ENCODE measurements at places on chromosomes 7 and 10. TPM values are rescaled to one million over a fixed set of nuclear protein-coding genes. Genes with fewer than 3 reads are reported as not detected.

Gene FAM25G
- total RNA-seq = not detected

GRCh38 chr7:46908770-46909169, 673.1 kb downstream of the TNS3 start:
- DNase-seq = no peak

- DNase-seq = no peak
Measured at GRCh38 chr7:39240864-39241263, 263.2 kb downstream of the POU6F2 start.

Gene SFRP4
- total RNA-seq = 15.0 TPM

- DNase-seq = no peak
Measured at GRCh38 chr10:102404361-102405107, 9.0 kb downstream of the NFKB2 start.

Gene CYP2E1
- total RNA-seq = 2.2 TPM

GRCh38 chr10:61765176-61766087, 102.7 kb downstream of the CABCOCO1 start:
- DNase-seq = no peak

- DNase-seq = no peak
Measured at GRCh38 chr7:86768394-86768793, 124.7 kb downstream of the GRM3 start.

Gene LSM5
- 31.1 TPM for total RNA-seq

Gene PKD2L1
- not detected for total RNA-seq

DNA sequence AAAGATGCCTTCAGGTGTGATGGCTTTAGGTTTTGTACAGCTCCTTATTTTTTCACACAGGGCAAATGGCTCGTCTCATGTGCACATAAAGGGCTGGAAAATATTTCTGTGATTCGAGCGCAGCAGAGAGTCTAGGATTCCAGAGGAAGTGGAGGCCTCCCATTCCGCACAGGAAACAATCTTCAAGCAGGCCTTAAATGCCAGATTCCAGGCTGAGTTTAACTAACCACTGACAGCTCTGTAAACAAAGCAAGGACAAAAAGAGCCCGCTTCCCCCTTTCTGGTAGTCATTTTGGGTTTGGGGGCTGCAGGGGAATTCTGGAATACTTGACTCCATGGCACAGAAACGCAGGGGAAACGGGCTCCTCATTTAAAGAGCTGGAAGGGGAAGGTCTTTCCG, 87.2 kb downstream of the CALD1 start:
- DNase-seq = no peak

- no peak for DNase-seq
Measured at GRCh38 chr10:35172574-35172973, 45.9 kb downstream of the CREM start.

DNA sequence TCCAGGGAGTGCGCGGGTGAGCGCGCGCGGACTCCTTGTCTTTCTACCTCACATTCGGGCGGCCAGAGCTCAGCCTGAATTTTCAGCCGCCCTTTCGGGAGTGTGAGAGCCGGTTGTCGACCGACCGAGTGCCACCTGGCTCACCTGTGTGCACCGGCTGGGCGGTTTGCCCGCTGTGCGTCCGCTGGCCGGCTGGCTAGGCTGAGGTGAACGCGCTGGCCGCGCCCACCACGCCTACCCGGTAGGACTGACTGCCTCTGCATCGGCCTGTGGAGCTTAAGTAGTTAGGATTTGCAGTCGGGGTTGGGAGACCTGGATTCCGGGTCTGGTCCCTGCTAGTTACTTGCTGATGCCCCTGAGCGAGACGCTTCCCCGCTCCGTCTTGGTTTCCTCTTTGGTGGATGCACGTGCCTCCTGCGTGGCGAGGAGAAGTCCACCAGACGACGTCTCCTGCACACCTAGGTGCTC, 553 bp downstream of the TSPAN15 start:
- DNase-seq = no peak

Gene THSD7A
- total RNA-seq = 3.4 TPM

GRCh38 chr7:129569811-129570215, 41.7 kb upstream of the NRF1 start:
- DNase-seq = no peak

Gene CADPS2
- 6.3 TPM for total RNA-seq

GRCh38 chr7:42753367-42753766, 158.5 kb downstream of the C7orf25 start:
- no peak for DNase-seq

- DNase-seq = no peak
Measured at GRCh38 chr10:33341637-33342036, 7.2 kb upstream of the NRP1 start.

- DNase-seq = no peak
Measured at GRCh38 chr10:121574519-121575166, 23.6 kb downstream of the FGFR2 start.

DNA sequence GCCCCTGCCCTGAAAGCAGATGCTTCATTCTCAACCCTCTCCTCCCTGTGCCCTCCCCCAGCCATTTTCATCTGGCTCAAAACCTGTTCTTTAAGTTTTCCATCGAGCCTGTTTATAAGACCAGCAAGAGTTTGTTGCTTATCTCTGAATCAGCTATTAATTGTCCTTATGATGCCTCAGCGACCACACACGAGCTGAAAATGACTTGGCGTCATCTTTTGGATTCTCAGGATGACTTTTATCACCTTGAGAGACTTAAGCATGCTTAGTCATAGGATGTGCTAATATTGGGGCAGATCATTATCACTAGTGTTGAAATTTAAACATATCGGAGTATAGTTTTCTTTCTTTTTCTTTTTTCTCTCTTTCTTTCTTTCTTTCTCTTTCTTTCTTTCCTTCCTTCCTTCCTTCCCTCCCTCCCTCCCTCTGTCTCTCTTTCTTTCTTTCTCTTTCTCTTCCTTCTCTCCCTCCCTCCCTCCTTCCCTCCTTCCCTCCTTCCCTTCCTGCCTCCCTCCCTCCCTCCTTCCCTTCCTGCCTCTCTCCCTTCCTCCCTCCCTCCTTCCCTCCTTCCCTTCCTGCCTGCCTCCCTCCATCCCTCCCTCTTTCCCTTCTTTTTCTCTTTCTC, 184.5 kb downstream of the PHTF2 start:
- no peak for DNase-seq

DNA sequence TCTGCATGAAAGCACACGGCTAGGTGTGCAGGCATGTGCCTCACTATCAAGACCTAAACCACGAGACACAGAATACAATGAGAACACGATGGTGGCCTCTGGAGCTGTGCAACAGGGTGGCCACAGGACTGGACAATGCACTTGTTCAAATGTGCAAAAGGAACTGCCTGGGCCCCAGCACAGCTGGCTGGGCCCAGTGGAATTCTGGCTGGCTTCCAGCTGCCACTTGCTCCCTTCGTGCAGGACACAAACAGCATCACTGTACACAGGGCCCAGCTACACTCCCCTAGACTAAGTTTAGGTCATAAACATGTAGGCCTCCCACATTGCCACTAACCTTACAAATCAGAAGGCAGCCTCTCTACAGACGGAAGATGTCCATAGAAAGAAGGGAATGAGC, 23.4 kb downstream of the DOCK4 start:
- no peak for DNase-seq

- no peak for DNase-seq
Measured at GRCh38 chr7:104900525-104901239, 113.3 kb upstream of the KMT2E start.

DNA sequence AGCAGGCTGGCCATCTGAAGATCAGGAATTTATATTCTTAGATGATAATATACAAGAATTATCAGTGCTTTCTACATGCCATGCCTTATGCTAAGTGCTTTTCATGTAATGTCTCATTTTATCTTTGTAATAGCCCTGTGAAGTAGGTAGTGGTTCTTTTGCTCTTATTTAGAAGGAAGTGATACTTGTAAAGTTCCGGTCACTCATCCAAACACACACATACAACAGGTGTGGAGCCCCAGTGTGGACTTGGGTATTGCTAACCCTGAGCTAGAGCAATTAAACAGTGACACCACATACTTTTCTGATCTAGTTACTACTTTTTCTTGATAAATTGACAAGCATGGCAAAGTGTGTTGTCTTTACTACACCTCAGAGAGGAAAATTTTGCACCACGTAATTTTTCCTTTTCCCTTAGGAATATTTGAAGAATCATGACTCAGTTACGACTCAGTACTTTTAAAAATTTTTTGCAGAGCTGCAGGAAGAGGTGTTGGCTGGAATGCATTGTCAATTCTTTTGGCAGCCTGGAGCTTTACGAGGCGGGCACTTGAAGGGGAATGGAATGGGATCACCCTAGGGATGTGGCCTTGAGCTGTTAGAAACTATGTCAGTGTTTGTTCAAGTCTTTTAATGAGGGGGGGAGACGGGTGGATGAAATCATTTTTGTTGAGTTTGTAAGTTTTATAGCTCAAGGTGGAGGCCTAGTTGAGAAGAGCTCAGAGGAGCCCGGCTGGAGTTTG, 212.5 kb upstream of the CELF2 start:
- DNase-seq = no peak

- DNase-seq = no peak
Measured at GRCh38 chr7:68724965-68725364, 873.3 kb upstream of the AUTS2 start.

- no peak for DNase-seq
Measured at GRCh38 chr7:65339257-65339656, 34.4 kb upstream of the ZNF92 start.

GRCh38 chr10:24382979-24383663, 174.2 kb downstream of the KIAA1217 start:
- DNase-seq = no peak

- DNase-seq = no peak
Measured at GRCh38 chr7:43300121-43300520, 187.7 kb downstream of the HECW1 start.

GRCh38 chr7:95609277-95609971, 13.1 kb upstream of the PDK4 start:
- no peak for DNase-seq

GRCh38 chr7:7231000-7231399, 48.7 kb downstream of the C1GALT1 start:
- DNase-seq = no peak

DNA sequence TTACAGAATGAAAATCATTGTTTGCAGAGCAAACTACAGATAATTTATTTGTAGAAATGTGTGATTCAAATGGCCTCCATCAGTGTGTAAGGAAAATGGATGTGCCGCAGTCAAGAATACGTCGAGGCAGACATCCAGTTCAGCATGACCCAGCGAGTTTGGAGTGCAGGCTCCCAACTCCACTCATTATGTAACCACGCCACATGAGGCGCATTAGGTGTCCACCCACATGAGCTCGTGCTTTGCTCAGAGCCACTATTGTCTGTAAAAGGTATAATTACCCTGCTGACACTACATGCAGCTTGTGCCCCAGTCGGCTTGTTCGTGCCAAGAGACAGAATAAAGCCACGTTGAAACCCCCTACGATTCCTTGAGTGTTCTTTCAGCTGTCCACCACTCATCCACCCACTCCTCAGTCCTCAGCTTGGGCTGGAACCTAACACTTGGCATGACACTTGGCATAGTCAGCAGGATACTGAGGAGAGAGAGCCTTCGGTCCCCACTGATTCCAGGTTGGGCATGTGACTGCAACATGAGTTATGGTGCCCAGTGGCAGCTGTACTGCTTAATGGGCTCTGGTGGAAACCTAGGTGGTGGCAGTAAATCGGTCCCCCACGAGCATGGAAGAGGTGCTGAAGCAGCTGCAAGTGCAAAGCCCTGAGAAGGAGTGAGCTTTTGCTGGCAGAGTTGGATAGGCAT, 102.7 kb downstream of the BICC1 start:
- DNase-seq = no peak

DNA sequence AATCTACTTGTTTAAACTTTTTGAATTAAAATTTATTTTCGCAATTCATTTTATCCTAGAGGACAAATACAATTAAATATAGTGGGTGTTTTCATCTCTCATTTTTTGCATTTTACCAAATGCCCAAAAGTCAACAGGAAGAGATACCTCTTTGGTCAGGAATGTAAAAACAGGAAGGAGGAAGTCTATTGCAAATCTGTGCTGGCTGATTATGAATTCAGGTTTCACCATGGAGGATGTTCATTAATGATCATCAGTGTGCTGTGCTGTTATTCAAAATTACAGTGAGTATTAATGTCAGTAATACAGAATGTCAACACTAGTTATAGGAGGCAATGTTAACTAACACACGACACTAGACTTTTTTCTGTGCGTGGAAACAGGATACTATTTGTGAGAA, 24.7 kb downstream of the EXOC6 start:
- DNase-seq = no peak

Gene CPN1
- total RNA-seq = not detected

Gene CALCR
- total RNA-seq = not detected

Data from cardiac septum (tissue), 1 donor.